ENCODE measurements at places on chromosomes 3 and 15.
A peak's percentile ranks its signal among the peaks of the same experiment; 100 is the strongest.

- peak; percentile 21 for DNase-seq
Measured at GRCh38 chr3:41158947-41159346, 40.4 kb upstream of the CTNNB1 start.

GRCh38 chr3:161273589-161274218 is 52.6 kb downstream of the NMD3 start:
- DNase-seq = no peak

- DNase-seq = no peak
Measured at GRCh38 chr3:133479895-133480669, 80.2 kb downstream of the BFSP2 start.

DNA sequence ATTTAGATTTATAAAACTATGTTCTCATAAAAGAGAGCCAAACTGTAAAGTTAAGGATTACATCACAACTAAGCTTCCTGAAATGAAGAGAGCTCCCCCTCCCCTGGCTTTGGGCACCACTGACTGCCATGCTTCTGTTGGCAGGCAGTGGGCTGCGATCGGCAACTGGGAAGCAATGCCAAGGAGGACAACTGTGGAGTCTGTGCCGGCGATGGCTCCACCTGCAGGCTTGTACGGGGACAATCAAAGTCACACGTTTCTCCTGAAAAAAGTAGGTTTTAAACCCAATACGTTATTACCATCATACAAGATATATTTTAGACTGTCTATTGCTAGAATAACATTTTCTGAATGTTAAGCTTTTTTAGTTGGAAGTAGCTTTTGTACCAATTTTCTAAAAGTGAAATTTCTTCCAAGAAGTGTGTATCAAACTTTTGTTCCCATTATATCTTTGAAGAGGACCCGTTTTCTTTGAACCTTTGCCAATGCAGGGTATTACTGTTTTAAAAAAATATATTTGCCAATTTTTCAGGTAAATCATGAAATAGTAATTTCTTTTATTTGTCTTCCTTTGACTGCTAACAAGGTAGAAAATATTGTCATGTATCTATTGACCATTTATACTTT is 184.1 kb downstream of the ADAMTSL3 start:
- DNase-seq = peak; percentile 53

All from HuH-7 (cell line).